ENCODE measurements at places on chromosomes 6 and 20. TPM values are rescaled to one million over a fixed set of nuclear protein-coding genes. Genes with fewer than 3 reads are reported as not detected.

The RSPO4 gene
- not detected for total RNA-seq

The MYB gene
- total RNA-seq = 4.4 TPM

The LY86 gene
- not detected for total RNA-seq

The NFYA gene
- total RNA-seq = 31.7 TPM

The MUCL3 gene
- not detected for total RNA-seq

The TMEM74B gene
- 18.4 TPM for total RNA-seq

The DSN1 gene
- 39.8 TPM for total RNA-seq

The FAXC gene
- total RNA-seq = 3.9 TPM

The PROKR2 gene
- not detected for total RNA-seq
